ENCODE measurements at places on chromosomes 3 and 15. TPM values are rescaled to one million over a fixed set of nuclear protein-coding genes. Genes with fewer than 3 reads are reported as not detected.

The GPR62 gene
- not detected for total RNA-seq

The B3GNT5 gene
- total RNA-seq: 25.5 TPM

The TICRR gene
- total RNA-seq: 1.5 TPM

The TMOD3 gene
- total RNA-seq: 31.2 TPM

GRCh38 chr15:89799918-89800498 lies 14.6 kb downstream of the ANPEP start:
- no peak for DNase-seq

DNA sequence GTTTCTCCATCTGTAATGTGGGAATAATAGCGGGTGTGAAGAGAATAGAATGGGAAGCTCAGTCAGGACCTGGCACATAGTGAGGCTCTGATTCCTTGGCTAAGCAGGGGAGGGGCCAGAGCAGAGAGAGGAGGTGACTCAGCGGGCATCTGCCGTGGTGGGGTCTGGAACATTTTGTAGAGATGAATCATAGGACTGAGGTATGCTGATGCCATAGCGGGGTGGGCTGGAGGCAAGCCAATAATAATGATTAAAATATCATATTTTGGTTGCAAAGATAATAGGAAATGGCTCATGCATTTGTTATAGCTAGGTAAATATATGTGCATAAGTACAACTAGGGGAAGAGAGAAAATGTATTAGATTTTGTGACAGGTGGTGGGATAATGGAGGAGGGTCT lies 11.2 kb downstream of the TGM4 start:
- no peak for DNase-seq

- no peak for DNase-seq
These were observed 1.2 kb downstream of the STIMATE start for GRCh38 chr3:52896151-52896550.

- DNase-seq: no peak
These were observed 40.0 kb downstream of the TYRO3 start for GRCh38 chr15:41599061-41599460.

DNA sequence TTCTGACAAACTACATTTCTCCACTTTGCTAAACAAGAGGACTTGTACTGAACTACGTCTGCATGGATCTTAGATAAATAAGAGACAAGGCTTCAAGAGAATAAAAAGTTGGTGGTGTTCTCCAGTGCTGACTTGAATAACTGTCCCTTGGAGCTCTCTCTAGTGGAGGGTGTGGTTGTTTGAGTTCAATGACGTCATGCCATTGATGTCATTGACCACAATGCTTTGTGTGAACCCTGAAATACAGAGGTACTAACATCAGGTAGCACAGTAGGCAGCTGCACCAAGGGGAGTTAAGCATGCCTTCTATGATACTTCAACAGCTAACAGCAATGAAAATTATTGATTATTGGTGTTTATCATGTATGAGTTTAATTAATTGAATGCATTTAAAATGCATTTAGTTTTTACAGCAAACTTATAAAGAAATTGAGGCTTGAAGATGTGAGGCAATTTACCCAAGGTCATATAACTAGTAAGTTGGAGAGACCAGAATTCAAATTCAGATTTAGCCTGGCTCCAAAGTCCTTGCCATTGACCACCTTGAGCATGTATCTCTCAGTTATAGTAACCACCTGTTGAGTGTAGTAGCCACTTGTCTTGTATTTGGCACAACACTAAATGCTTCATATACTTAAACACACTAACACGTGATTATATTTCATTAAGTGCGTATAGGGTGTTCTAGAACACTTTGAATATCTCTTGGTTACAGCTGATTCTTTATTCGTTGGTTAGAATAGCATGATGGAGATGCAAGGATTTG lies 126.0 kb upstream of the ANKRD28 start:
- DNase-seq: no peak

GRCh38 chr3:132721479-132722164 lies 587 bp downstream of the NPHP3 start:
- peak; percentile 88 for DNase-seq

GRCh38 chr3:179438841-179439240 lies 12.4 kb downstream of the GNB4 start:
- no peak for DNase-seq

GRCh38 chr15:25900431-25900830 lies 37.3 kb upstream of the ATP10A start:
- no peak for DNase-seq

DNA sequence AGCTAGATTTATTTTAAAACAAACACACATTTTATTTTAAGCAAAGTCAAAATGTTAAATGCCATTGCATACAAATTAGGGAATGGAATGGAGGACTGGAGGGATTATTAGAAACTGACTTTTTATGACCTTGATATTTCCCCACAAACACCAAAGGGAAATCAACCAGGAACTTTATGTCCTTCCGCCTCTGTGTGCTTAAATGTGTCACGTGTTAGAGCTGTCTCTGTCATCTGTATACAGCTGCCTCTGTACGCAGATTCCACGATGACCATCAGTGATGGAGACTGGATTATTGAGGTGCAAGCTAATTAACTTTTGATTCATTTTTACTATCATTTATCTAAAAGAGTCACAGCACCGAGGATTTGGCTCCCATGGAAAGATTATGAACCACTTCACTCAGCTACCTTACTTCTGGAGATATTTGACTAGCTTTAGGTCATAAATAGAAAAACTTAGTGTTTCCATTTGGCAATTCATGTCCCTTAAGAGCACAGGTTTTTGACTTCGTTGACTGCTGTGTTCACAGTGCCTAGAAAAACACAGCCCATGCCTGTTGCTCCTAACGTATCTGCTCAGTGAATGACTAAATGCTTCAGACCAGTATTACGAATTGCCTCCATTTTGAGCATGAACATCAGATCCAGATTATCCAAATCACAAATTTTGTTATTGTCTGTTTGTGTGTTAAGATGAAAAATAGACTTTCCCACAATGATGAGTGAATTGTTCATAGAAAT lies 1048.1 kb downstream of the MCTP2 start:
- no peak for DNase-seq

GRCh38 chr3:134598763-134599545 lies 51.9 kb downstream of the KY start:
- no peak for DNase-seq

- no peak for DNase-seq
These were observed 117.2 kb upstream of the PLXNA1 start for GRCh38 chr3:126865736-126866135.

DNA sequence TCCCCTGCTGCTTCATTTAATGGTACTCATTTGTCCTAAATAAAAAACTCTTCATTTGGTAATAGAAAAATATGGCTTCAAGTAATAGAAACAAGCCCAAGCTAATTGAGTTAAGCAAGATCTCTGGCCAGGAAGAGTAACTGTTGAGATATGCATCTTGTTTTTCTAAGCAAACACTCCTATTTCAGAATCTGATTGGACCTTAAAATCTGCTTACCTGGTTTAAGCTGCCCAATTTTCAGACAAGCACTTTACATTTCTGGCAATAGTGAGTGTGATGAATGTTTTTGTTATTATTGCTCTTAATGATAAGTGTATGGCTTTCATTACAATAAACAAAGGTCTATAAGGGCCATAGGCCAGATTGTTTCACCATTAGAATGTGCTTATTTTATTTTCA lies 86.2 kb downstream of the CMSS1 start:
- DNase-seq: no peak

- DNase-seq: no peak
These were observed 17.4 kb downstream of the SLC35A5 start for GRCh38 chr3:112579232-112579631.

GRCh38 chr3:122691195-122691594 lies 10.6 kb downstream of the PARP14 start:
- no peak for DNase-seq
